ENCODE measurements at places on chromosomes 7 and 10. TPM values are rescaled to one million over a fixed set of nuclear protein-coding genes. Genes with fewer than 3 reads are reported as not detected.

DNA sequence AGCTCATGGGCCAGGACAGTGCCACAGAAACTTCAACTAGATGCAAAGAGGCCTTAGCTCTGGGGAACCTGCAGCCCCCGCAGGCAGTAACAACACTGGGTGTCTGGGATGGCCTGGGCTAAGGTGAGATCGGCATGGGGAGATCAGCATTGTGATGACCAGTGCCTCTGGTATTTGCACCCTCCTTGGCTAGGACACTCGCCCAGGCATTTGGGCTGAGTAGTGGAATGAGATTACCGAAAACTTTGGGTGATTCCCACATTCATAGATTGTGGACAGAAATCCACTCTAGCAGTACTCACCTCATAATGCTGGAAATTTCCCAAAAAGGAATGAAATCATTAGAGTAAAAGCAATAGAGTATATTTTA, 70.6 kb upstream of the ZMIZ2 start:
- DNase-seq: no peak

DNA sequence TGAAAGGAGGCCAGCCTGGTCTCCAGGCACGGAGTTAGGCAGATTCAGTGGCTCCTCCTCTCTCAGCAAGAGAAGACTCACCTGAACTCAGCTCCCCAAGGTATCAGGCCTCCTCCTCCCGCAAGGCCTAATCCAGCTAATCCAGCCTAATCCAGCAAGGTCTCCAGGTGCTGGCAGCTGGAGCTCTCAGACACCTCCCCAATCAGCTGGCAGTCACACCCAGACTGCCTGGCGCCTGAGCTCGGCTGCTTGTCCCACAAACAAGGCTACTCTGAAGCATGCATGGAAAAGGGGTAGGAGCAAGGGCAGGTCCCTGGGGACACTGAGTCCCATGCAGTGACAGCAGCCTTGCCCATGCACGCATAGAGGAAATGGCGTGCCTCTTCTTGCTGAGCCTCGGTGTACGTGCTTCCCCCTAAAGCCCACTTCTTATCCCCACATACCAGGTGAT, 3.3 kb upstream of the OPN4 start:
- DNase-seq: peak; percentile 56

The MEST gene
- total RNA-seq: 4.2 TPM

The CUZD1 gene
- total RNA-seq: 0.12 TPM

DNA sequence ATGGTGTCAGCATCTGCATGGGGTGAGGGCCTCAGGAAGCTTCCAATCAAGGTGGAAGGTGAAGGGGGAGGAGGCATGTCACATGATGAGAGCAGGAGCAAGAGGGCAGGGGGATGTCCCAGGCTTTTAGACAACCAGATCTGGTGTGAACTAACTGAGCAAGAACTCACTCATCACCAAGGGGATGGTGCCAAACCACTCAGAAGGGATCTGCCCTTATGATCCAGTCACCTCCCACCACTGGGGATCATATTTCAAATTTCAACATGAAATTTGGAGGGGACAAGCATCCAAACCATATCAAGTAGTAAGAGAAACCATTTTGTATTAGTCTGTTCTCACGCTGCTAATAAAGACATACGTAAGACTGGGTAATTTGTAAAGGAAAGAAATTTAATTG, 33.6 kb downstream of the THNSL1 start:
- DNase-seq: no peak

The TRIM4 gene
- total RNA-seq: 7.1 TPM

DNA sequence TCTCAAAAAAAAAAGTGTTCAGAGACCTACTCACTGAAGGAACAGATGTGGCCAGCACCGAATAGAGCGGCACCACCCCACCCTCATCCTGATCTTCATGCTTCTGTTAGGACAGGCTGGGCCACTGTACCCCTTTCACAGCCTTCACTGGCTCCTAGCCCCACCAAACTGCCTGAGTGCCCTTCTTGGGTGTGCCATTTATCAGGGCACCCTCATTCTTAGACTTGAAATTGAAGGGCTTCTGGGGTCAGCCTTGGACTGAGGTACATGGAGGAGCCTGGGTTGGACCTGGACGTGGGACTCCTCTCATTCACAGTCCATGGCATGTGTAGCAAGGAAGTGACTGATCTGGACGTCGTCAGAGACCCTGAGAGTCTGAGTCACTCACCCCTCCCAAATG, 190.3 kb downstream of the COBL start:
- no peak for DNase-seq

DNA sequence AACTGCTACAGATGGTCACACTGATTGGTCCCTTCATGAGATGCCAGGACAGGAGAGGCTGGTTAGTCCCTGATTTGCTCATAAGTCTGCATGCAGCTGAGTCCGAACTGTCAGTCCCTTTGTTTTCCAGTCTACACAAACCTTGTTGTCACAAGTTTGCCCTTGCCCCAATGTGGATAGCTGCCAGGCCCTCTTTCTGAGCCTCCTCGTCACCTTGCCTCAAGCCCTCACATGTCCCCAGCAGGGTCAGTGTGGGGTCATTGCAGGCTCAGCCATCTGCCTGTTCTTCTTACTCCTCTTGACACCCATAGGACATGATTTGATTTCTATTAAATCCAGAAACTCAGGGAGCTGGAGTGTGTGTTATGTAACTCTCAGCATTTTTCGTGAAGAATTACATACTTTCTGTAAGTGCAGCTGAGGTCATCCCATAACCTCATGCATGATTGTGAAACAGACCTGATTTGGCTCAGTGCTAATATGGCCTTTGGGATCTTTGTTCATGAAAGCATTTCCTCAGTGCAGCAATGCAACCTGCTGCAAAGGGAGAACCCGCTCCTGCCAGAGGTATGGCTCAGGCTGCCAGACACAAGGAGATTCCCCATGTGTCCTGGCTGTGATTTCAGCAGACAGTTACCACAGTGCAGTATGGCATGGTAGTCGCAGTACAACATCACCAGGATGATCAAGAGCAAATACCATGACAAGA, 70.0 kb upstream of the ZMIZ2 start:
- DNase-seq: peak; percentile 70

DNA sequence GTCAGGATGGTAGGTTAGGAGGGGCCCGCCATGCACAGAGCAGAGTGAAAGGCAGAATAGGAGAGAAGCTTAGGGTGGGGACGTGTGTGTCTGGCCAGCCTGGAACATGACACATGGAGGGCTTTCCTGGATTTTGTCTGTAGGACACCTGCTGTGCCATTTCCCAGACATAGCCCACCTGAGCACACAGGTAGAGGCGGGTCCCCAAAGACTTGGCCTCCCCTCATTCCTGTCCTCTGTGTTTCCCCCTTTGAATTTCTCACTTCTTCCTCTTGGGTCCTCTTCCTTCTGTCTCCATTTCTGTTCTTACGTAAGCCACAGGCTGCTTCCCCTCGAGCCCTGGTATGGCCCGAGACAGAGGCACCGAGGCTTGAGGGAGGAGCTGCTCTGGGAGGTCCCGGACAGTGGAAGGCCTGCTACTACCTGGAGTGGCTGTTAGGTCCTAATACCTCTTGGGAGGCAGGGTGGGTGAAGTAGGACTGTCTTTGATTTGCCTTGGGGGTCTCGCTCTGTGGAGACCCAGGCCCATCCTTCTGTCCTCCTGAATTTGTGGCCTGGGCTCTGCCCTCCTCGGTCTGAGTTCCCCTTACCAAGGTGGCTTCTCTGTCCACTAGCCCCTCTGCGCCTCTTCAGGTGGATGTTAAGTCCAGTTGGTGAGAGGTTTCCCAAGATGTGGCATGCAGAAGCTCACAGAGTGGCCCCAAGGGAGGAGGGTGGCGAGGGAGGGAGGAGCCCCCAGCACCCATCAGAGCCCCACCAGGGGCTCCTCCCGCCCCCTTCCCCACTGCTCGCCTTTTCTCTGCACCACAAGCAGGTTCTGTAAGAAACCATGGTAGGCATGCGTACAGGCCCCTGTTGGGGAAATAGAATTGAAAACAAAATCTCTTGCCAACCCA, 5.5 kb downstream of the ZNF775 start:
- DNase-seq: no peak

DNA sequence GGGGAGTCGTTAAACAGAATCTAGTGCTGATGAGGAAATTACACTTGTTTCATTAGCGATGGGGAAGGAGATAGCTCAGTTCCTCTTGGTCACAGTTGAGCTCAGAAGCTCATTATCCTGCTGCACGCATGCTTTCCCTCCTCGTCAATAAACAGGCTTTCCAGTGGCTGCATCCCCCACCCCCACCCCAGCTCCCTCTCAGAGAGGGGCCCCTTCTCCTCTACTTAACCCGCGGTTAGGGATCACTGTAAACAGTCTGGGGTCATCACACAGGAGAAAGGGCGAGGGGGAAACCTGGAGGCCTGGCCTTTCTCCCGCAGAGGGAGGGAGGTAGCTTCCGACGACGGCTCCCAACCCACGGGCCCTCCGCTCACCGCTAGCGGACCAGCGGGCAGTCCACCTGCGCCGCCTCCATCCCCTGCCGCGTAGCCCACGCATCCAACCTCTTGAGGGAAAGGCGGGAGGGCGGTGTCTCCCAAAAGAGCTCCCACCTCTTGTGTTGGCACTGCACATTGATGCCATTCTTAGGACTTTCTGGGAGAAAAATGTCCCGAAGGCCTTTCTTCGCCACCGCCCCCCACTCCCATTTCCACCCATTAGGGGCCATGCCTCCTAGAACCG, 80.8 kb downstream of the PAX2 start:
- no peak for DNase-seq

The ACSM6 gene
- total RNA-seq: not detected

The C10orf62 gene
- total RNA-seq: 0.35 TPM

GRCh38 chr7:149719912-149720335, 53.5 kb downstream of the ZNF467 start:
- DNase-seq: no peak

The STK17A gene
- 26.5 TPM for total RNA-seq

The MYO1G gene
- total RNA-seq: 1.3 TPM

GRCh38 chr7:151198945-151199848, 11.1 kb downstream of the H2BK1 start:
- DNase-seq: no peak

The CALML5 gene
- total RNA-seq: not detected

- no peak for DNase-seq
These were observed 75.1 kb upstream of the PRKG1 start for GRCh38 chr10:50999163-50999562.

The SPDYE5 gene
- not detected for total RNA-seq

DNA sequence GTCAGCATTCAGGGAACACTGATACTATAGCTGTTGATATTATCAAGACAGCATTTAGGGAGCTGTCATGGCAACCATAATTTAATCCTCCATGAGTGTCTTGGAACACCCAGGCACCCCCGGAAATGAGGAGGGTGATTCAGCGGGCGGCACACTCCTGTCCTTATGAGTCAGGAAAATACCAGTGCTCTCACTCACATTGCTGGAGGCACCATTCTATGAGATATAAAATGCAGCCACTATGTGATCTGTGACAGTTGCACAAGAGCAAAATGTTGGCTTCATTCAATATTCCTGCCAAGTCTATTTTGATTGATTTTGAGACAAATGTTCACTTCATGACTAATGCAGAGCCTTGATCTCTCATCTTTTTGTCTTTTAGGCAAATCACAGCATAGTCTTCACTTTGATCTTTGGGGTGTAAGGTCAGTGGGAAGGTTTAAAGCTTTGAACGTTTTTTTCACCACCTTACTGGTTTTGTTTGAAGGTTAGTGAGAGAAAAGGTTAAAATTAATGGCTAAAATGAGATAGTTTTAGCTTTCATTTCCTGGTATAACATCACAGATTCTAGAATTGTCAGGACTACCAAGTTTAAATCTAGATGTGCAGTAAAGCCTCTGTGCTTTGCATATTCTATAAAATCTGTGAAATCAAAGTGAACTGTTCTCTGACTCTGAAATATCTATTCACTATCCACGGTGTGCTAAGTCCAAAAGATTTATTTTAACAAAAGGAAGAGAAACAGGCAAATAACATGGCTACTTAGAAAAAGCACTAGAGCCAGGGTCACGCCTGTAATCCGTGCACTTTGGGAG, 12.4 kb upstream of the ARHGAP12 start:
- DNase-seq: no peak

The AGMO gene
- 0.32 TPM for total RNA-seq

DNA sequence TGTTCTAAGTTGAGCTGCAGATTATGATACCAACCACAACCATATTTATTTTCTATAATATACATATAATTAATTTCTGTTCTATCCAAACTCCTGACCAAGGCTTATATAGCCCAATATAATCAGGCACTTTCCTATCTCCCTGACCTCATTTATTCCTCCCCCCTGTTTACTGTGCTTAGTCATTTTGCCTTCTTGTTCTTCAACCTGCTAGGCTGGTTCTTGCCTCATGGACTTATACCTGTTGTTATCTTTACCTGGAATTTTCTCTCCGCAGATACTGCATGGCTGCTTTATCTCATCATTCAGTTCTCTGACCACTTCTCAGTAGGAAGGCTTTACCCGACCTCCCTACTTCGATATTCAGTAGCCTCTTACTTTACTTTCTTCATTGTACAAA, 24.9 kb upstream of the FAM3C start:
- no peak for DNase-seq

DNA sequence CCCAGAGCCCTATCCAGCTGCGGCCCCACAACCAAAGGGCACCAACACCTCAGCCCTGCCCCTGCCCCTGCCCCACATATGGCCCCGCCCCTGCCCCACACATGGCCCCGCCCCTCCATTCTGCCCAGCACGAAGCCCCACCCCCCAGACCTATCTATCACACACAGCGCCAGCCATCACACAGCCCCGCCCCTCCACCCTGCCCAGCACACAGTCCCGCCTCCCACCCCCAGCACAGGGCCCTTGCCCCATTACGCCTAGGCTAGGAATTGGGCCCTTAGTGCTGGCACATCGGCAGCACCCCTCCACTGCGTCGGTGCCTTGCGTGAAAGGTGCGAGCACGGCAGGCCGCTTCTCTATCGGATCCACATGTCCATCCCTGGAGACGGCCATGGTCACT, 126.8 kb downstream of the MAD1L1 start:
- no peak for DNase-seq

DNA sequence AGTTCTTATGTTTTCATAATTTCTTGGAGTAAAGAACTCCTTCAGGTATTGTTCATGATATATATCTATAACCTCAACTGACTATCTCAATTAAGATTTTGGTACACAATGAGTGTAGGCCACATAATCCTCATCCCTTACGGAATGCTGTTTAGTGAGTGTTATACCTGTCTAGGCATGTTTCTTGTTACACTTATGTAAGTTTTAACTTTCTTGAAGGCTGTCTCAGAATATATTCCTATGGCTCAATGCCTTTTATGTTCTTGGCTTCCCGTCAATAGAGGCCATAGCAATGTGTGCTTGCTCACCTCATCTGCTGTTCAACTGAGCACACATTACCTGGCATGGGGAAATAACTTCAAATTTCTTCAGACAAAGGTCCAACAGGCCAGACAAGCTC, 185.1 kb downstream of the CTTNBP2 start:
- DNase-seq: no peak

The CEP41 gene
- 4.9 TPM for total RNA-seq

DNA sequence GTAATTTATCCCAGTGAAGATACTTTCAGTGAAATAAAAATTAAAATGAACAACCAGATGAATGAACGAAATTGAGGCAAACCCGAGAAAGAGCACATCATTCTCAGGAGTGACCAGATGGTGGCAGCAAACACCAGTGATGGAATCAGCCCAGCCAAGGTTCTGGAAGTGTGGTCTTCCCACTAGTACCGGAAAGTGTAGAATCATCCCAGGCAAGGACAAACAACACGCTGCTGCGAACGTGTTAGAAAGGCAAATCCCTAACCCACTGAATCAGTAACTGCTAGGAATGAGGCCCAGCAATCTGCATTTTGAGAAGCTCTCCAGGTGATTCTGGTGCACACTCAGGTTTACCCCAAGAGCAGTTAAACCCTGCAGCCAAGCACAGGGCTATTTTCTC, 15.5 kb upstream of the SLC18A3 start:
- DNase-seq: no peak
